ENCODE measurements at places on chromosomes 1 and 21.

DNA sequence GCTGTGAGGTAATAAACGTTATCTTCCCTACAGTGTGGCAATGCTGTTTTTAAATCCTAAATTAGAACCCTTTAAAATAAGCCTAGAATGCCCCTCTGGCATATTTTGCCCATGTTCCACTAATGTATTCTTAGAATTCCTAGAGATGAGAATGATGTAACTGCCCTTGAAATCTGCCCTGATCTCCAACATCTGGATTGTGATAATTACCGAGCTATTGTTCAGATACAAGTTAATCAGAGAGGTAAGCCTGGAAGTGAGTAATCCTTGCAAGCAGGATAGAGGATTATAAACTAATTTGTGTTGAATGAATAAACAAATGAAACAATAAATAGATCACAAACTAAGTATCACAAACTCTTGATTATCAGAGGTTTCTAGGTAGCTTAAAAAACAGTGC, 107.8 kb upstream of the DMRTA2 start:
- no peak for DNase-seq

GRCh38 chr1:227576189-227576588, 12.8 kb downstream of the ZNF678 start:
- no peak for DNase-seq

DNA sequence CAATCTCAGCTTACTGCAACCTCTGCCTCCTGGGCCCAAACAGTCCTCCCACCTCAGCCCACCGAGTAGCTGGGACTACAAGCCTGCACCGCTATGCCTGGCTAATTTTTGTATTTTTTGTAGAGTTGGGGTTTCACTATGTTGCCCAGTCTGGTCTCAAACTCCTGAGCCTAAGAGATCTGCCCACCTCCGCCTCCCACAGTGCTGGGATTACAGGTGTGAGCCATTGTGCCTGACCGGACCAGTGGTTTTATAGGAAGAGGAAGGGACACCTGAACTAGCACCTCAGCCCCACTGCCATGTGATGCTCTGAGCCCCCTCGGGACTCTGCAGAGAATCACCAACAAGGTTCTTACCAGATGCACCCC, 4.1 kb downstream of the CRYBG2 start:
- no peak for DNase-seq

- no peak for DNase-seq
Observed at GRCh38 chr1:74755475-74755874, 22.5 kb downstream of the TYW3 start.

GRCh38 chr1:245074232-245074747, 80.5 kb upstream of the KIF26B start:
- DNase-seq: no peak
